Panc1 (cell line): ENCODE measurements at places on chromosomes 12 and 14. TPM values are rescaled to one million over a fixed set of nuclear protein-coding genes. Genes with fewer than 3 reads are reported as not detected.

KRT80 gene
- total RNA-seq, result 51.5 TPM

COL2A1 gene
- 1.4 TPM for total RNA-seq

CD4 gene
- 0.23 TPM for total RNA-seq

INSM2 gene
- not detected for total RNA-seq

HAL gene
- 0.08 TPM for total RNA-seq
